ENCODE measurements at places on chromosomes 2 and 18.

DNA sequence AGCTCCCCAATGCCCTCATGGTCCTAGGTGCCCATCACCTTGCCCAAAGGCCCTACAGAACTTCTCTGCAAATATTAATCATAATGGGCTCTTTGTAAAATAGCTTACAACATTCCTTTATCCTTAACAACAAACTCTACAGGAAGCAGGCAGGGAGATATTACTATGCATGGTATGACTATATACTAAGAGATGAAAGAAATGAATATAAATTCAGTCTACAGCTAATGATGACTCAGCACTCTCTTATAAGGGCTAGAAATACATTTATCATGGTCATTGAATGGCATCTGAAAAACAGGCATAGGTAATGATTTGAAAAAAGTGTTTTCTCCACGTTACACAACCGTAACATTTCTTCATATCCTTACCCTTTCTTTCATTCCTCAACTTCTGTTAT lies 254.8 kb upstream of the DSEL start:
- no peak for DNase-seq

DNA sequence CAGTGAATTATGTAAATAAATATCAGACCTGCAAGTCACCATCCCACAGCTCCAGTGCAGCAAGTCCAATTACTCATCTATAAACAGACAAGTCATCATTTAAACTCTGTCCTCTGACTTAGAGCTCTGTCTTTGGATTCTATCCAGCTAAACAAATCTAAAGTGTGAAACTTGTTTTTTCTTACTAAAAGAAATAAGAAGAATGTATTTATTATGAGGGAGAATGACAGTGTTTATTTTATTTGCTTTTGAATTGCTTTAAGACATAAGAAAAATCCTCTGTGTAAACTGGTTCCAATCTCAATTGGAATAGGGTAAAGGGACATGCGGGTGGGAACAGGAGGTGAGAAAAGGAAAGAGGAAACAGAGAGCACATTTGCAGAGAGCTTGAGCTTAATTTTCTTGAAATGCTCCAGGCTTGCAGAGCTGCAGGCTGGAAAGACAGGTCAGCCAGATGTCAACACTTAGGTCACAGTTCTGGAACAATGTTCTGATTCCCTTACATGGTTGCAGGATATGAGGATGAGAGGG lies 355.8 kb downstream of the MEIS1 start:
- DNase-seq, result no peak

DNA sequence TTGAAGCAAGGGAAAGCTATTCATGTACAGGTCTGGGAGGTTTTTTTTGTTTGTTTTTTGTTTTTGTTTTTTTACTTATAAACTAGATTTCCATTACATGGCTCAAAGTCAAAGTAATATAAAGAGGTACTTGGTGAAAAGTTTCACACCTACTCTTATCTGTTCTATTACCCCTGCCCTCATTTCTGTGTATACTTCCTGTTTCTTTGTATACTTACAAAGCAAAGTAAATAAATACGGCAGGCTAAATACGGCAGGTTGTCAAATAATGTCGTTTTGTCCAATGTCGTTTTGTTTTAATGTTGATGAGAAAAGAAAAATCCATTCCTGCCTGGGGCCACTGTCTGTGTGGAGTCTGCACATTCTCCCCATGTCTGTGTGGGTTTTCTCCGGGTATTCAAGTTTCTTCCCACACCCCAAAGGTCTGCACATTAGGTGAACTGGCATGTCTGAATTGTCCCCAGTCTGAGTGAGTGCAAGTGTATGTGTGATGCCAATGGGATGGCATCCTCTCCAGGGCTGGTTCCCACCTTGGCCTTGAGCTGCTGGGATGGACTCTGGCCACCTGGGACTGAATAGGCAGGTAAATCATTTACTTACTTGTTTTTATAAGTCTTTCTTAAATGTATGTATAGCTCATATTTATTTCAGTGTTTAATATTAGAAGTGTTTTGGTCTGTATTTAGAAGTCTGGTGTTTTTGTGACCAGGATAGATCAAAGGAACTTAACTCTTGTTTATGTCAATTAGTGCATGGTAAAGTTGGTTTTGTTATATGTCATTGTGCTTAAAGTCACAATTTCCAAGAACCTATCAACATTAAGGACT lies 13.4 kb downstream of the STAMBP start:
- DNase-seq, result no peak

DNA sequence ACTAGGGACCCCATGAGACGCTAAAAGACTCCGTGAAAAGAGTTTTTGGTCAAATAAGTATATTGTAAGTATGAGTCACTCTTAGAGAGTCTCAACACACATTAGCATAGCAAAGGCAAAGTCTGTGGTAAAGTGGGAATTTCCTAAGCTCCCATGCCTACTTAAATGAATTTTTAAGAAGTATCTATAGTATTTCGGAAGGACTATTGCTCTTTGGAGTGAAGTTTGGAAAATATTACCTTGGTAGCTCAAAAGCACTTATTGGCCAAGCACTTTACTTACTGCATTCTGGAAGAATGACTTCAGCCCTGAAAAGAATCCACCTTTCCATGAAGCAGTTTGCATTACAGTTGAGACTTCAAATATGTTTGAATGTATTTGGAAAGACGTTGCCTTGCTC lies 57.1 kb downstream of the CAVIN2 start:
- no peak for DNase-seq

DNA sequence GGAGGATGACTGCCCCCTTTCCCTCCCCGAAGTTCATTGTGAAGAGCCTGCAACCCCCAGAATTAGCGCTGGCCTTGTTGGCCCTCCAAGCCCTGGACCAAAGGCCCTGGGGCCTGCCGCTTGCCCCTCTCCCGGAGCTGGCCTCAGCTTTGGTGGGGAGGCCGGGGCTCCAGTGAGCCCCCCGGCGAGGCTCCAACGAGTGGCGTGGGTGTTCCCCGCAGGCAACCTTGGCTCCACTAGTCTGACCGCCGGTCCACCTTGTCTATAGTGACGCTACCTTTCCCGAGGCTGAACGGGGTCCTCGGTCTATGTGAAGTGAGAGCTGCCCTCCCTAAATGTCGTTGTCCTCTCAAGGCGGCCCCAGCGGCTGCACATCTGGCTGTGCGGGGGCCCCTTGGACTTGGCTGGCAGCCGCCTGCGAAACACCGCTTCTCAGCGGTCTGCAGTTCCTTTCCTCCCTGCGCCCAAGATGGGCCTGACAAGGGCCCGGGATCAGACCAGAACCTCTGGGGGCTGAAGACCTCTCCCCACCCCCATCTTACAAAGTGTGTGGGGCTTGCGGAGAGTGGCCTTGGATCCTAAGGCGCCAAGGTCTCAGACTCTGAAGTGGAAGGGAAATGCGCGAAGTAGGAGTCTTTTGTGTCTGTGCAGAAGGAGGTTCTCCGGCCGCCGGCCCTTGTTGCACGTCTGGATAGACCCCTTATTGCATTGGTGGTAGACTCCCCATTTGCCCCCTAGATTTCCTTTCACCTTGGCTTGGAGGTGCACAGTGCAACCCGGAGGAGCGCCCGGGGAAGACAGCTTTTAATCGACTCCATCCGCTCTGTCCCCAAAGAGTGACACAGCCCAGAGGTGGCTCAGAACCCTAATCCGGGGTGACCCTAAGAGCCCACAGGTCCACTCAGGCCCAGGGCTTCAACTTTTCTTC lies 3.9 kb upstream of the HOXD10 start:
- DNase-seq, result no peak

- no peak for DNase-seq
Observed at GRCh38 chr2:109349503-109350465, 220.8 kb downstream of the SH3RF3 start.

GRCh38 chr2:126877861-126878565 lies 20.7 kb upstream of the TEX51 start:
- no peak for DNase-seq

DNA sequence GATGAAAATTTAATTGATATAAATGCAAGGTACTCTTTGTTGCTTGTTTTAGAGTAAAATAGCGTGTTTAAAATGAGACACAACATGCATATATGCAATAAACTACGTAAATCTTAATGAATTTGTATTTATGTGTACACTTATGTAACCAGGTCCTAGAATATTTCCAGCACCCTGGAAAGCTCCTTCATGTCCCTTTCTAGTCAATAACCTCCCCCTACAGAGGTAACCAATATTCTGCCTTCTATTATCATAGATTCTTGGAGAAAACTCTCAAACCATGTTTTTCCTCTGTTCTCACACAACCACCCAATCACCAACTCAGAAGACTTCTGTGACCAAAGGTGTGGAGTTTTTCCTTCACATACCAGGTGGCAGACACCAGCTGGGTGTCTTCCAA lies 79.6 kb upstream of the THUMPD2 start:
- no peak for DNase-seq

DNA sequence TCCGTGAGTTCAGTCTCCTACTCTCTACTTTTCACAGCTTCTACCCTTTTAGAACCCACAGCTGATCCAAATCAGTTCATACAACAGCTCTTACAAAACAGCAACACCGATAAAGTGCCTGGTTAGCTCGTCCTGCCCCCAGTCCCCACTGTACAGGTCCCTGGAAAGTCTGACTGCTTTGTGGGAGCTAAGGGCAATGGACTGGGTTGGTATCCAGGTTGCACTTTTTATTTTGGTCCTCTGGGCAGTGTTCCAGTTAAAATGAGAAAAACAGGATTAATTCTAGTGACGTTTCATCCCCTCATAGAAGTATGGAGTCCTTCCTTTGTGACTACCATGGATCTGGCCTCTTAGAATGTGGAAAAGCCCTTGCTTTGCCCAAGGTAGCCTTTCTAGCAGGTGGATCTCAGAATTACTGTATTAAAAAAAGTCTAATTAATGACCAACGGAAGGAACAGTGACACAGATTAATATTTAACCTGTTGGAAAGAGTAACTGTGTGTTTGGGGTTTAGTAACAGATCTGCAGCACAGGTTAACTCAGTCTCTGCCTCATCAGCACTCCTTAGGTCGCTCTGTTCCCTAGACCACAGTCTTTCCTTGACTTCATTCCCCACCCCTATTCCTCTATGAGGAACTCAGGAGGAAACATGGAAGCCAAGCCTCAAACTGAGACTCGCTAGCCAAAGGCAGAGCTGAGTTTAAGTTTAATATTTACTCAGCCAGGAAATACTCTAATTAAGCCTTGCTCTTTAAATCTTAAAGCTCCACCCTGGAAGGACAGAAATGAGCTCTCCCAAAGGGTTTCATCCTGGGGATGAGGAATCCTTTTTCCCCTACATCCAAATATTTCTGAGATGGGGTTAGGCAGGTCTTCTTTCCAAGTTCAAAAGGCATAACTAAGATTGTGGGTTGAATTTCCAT lies 52.8 kb upstream of the ITGA6 start:
- DNase-seq, result no peak
